Left renal pelvis (tissue), 4 donors: ENCODE measurements at places on chromosomes 1 and 21.

- DNase-seq = no peak
Measured at GRCh38 chr1:70361727-70362398, 7.3 kb upstream of the ANKRD13C start.

DNA sequence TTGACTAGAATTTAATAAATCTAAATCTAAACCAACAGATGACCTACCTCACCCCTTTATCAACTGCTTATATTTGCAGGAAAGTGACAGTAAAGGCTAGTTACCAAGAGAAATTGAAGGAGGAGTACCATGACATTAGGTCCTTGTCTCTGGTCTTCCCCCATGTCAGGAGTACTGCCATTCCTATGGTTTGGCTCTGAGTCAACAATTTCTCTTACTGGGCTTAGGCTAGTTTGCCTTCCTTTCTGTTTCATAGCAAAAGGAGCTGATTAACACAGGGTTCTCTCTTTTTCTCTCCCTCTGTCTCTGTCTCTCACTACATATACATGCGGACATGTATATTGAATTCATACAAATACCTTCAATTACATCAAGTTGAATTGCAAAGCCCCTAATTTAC, 579.9 kb downstream of the DPYD start:
- DNase-seq = no peak

- DNase-seq = peak; percentile 80
Measured at GRCh38 chr1:20486457-20487235, 636 bp upstream of the CAMK2N1 start.

DNA sequence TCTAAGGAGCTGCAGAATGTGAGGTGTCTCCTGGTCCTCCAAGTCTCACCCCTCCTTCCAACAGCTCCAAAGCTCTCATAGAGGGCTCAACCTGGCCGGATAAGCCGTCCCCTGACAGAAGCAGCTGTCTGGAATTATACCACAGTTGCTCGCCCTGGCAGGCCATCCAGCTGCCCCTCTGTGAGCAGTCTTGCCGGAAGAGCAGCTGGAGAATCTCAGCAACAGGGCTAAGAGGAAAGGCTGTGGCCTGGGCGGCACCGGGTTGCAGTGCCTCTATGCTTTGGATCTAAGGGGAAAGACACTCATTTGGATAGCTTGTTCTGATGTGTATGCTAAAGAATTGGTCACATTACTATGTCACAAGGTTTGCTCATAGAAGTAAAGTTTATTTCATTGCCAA, 12.4 kb downstream of the TMCC2 start:
- DNase-seq = no peak

DNA sequence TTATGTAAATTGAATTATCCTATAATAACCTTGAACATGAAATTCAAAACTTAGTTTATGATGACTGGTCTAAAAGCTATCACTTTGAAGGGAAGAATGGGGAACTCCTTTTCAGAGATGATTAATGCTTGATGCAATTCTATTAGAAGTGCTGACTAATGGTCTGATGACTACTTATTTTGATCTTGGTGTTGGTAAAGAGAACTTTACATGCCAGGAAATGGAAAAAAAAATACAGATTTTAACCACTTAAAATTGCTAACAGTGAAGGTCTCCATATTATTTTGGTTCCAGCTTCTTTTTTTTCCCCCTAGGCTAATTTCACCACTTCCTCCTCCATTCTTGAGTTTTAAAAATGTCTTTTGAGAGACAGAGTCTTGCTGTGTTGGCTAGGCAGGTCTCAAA, 22.9 kb downstream of the S1PR1 start:
- no peak for DNase-seq

- DNase-seq = no peak
Measured at GRCh38 chr1:37400466-37401225, 73.7 kb upstream of the ZC3H12A start.

DNA sequence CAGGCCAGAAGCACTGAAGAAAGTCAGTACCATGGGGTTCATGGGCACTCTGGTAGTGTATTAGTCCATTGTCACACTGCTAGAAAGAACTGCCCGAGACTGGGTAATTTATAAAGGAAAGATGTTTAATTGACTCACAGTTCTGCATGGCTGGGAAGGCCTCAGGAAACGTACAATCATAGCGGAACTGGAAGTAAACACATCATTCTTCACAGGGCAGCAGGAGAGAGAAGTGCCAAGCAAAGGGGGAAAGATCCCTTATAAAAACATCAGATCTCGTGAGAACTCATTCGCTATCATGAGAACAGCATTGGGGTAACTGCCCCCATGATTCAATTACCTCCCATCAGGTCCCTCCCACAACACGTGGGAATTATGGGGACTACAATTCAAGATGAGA, 20.2 kb upstream of the ROR1 start:
- no peak for DNase-seq

- DNase-seq = no peak
Measured at GRCh38 chr1:156368889-156369684, at the start of gene RHBG. TSS of gene RHBG (plus strand) at chr1:156369211. CDS start at chr1:156369250, 39 bp downstream.

- DNase-seq = no peak
Measured at GRCh38 chr1:54835131-54835898, 34.2 kb upstream of the TTC22 start.

DNA sequence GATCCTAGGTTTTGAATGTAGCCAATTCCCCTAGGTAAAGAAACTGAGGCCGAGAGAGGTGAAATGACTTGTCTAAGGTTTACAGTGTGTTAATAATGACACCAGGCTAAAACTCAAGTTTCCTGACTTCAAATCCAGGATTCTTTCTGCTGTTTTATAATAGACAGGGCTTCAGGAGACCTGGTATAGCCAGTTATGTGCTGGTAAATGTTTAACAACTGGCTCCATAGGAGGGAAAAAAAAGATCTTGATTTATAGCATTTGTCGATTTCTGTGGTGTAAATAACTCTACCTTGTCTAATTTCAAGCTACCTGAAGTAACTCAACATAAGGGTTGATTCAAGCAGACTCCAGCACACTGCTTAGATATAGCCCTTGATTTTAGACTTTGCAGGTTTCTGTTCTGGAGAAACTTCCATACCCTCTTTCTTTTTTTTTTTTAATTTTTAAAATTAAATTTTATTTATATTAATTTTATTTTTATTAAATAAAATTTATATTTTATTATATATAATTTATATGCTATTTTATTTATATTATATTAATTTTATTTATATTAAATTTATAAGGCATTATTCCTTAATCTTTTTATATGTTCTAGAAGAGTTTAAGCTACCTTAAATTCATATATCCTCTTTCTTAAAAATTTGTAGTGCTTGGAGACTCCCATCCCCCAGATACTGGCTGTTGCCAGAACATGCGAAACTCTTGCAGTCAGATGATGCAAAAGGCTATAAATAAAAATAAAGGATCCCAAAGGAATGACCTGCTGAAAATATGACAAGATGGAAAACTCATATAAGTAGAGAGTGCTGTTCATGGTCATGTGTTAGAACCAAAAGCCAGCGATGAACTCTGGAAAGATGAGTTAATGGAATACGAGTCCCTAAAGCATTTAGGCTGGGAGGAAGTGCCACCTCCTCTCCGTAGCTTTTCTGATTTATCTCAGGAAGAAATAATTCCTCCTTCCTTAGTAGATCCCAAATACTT, 35.4 kb upstream of the SRSF10 start:
- DNase-seq = no peak

DNA sequence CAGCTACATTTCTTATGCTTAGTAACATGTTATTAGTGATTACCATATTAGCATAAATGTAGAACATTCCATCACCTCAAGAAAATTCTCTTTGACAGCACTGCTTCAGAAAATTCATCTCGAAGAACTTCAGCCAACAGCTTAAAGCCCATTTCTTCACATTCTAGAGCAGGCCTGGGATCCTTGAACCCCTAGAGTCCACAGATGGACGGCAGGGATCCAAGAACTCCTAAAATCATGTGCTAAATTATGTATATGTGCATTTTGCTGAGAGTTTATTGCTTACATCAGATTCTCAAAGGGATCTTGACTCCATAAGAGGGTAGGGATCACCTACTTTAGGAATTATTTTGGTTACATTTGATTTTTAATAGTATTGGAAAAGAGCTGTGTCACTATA, 76.2 kb upstream of the TEKT2 start:
- no peak for DNase-seq

GRCh38 chr1:106554294-106554693, 502.2 kb upstream of the PRMT6 start:
- DNase-seq = no peak

DNA sequence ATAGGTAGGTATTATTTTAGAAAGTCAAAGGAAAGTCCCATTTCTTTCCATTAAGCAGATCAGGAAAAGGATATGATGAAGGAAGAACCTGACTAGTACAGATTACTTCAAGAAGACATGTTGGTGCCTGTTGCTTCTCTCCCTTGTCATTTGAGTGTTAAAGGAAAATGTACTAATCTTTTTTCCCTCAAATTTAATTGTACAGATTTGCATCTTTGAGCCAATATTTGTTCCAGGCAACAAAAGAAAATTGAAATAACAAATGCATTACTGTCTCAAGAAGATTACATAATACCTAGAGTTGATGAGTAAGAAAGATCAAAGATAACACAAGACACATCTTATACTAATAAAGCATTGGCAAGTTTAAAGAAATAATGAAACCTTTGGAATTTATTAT, 566.9 kb upstream of the ZP4 start:
- no peak for DNase-seq

DNA sequence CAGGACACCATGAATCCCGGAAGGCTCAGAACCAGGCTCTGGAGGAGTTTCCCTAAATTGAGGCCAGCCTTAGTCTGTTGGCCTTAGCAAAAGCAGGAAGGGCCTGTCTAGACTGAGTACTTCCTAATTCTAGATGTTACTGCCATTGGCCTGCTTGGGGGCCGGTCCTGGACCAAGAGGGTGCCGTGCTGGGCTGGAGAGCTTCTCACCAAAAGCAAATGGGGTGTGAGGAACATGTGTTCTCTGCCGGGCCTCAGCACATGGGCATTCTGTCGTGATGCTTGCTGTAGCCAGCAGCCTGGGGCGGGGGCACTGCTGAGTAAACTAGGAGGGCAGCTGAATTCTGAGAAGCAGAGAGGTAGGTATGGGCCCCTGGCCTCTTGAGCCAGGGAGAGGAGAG, 35.7 kb upstream of the MAN1C1 start:
- DNase-seq = no peak

DNA sequence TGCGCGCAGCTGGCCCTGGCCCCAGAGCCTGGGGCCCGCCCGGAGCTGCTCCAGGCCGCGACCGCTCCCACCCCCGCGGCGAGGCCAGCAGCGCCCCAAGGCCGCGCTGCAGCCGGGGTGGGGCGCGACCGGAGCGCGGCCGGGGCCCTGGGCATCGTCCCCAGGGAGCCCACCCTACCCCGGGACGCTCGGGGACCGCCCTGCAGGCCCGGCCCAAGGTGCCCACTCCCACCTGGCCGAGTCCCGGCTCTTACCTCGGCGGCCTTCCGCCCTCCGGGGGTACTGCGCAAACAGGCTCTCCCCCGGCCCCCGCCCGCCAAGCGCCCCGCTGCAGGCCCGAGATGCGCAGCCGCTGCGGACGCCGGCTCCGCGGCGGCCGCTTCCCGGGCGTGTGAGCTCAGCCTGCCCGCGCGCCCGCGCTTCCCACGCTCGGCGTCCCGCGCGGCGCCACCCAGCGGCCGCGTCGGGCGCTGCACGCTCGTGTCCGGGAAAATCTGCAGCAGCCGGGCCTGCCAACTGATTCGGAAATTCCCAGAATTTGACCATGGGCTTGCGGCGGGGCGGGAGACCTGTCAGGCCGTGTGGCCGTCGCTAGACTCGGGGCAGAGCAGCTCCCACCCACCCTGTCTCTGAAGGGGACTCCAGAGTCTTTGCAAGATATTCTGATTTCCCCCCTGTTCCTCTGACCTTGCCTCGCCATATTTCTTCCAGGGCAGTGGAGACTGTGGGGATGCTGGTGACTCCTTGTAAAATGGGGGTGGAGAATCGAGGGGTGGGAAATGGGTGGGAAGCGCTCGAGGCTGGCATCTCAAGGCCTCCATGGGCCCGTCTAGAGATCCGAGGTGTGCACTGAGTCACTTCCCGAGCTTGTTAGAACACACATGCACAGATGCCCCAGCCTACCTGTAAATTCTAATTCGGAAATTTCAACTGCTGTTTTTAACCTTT, 41.9 kb downstream of the CD34 start:
- peak; percentile 74 for DNase-seq

DNA sequence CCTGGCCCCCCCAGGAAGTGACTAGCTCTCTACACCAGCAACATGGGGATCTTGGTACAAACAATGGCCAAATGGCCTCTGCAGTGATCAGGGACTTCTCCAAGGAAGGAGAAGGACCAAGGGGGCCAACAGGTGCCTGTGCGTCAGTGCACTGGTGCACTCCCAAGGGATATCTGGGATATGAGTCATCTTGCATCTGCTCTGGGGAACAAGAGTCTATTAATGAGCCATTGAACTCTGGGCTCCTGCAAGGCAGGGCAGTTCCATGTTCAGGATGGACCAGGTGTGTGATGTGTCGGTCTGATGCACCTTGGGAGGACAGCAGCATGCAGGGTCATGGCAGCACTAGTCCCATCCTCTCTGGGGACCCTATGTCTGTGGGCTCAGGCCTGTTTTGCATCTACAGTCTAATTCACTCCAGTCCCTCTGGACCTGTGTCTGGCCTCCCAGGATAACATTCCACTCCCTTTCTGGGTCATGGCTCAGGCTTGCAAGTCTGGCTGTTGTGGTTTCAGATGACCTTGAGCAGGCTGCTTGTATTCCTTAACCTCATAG, 125.3 kb downstream of the TRABD2B start:
- DNase-seq = no peak

DNA sequence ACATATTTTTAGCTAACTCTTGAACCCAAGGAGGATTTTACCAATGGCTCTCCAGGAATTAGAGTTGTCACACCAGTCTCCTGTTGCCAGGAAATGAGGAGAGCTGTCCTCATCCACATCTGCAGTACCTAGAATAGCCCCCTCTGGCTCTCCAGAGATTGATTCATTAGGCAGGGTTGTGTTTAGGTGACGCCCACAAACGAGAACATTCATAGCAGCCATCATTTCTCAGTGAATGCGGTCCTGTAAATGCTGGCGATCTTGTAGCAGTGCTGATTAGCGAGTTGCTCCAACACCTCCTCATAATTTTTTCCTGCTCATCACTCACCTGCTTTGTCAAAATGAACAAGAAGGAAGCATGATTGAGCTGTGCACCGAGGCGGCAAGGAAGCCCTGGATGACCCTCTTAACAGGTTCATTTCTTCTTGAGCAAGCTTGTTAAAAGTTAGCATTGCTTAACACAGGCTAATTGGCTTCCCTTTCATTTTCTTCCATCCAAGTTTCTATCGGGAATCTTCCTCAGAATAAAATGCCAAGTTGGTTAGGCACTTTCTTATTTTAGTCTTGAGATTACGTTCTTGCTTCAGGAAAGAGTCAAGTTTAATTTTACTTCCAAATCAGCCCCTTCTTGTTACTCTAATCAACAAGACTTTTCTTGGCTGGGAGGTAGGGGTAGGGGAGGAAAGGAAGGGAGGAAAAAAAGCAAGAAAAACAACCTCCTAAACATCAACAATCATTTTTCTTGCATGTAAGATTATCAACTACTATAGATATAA, 16.5 kb upstream of the KLHDC8A start:
- no peak for DNase-seq
